ENCODE measurements at places on chromosomes 12 and 14.

GRCh38 chr12:111409780-111410430 is 4.2 kb downstream of the SH2B3 start:
- no peak for DNase-seq

- DNase-seq = no peak
Measured at GRCh38 chr14:36047912-36048311, 128.6 kb downstream of the PTCSC3 start.

DNA sequence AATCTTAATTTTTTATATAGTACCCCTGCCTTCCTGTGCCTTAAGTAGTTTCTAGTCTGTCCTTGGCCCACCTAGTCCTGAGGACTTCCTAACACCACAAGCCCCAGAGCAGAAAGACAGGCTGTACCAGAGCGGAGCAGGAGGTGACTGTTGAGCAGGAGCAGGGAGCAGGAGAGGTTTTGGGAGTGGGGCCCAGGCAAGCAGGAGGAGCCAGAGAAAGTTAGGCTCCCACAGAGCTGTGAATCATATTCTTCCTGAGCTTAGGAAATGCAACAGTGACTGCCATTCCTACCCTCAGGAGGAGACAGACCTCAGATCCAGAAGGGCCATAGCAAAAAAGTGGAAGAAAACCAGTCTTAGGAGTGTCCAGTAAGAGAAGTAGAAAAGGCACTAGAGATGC is 28.3 kb upstream of the COL2A1 start:
- DNase-seq = no peak

DNA sequence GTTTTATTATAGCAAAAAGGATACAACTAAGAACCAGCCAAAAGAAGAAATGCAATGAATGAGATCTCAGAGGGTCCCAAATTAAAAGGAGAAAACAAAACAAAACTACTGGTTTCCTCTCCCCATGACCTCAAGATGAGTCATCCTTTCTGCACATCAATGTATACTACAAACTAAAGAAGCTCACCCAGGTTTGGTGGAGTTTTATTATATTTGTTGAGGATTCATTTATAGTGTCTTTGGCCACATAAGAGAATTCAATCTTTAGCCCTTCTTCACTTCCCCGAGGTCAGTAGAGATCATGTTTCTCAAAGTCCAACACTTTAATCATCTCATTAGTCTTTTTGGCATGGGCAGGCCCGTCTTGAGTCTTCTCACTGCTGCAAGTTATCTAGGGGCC is 210.6 kb downstream of the SLC6A15 start:
- no peak for DNase-seq

- DNase-seq = no peak
Measured at GRCh38 chr12:22551624-22552023, 7.3 kb upstream of the C2CD5 start.

GRCh38 chr12:93164103-93164880 is 213.4 kb upstream of the NUDT4 start:
- no peak for DNase-seq

DNA sequence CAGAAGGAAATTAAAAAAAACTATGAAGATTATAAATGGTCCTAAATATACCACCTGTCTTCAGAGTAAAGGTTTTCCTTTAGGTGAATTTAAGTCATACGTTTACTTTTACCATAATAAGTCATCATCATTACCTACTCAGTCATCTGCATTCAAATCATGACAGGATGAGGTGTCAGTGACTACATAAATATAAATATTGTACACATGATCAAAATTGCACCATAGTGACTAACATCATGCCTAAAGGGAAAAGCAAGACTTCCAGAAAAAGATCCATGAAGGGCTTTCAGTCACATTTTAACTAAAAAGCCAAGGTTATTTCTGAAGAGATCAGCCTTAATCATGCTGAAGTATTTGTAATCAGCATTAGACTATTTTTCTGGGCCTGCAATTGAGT is 759.9 kb upstream of the FLRT2 start:
- no peak for DNase-seq

Data from activated T-cell treated with anti-CD3 and anti-CD28 coated beads for 1 hour (primary cell).